Activated naive CD4-positive, alpha-beta T cell (primary cell): ENCODE measurements at places on chromosomes 12 and 14.

DNA sequence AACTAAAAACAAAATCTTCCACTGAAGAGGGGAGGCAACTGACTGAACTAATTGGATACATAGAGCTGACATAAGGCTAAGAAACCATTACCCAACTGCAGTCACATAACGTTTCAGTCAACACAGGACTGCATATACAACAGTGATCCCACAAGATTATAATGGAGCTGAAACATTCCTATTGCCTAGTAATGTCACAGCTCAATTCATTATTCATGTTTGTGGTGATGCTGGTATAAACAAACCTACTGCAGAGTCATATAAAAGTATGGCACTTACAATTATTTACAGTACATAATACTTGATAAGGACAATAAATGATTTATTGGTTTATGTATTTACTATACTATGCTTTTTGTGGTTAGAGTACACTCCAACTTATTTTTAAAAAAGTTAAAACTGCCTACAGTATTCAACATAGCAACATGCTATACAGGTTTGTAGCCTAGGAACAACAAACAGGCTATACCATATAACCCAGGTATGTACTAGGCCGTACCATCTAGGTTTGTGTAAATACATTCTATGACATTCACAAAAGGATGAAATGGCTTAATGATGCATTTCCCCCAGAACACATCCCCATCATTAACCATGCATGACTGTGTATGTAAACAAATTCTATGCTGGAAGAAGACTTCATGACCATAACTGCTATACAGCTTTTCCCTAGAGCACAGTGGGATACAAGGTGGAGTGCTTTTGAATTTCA is 4.3 kb downstream of the NAP1L1 start:
- no peak for DNase-seq

- no peak for DNase-seq
Measured at GRCh38 chr14:59294662-59294992, 106.2 kb downstream of the DAAM1 start.

DNA sequence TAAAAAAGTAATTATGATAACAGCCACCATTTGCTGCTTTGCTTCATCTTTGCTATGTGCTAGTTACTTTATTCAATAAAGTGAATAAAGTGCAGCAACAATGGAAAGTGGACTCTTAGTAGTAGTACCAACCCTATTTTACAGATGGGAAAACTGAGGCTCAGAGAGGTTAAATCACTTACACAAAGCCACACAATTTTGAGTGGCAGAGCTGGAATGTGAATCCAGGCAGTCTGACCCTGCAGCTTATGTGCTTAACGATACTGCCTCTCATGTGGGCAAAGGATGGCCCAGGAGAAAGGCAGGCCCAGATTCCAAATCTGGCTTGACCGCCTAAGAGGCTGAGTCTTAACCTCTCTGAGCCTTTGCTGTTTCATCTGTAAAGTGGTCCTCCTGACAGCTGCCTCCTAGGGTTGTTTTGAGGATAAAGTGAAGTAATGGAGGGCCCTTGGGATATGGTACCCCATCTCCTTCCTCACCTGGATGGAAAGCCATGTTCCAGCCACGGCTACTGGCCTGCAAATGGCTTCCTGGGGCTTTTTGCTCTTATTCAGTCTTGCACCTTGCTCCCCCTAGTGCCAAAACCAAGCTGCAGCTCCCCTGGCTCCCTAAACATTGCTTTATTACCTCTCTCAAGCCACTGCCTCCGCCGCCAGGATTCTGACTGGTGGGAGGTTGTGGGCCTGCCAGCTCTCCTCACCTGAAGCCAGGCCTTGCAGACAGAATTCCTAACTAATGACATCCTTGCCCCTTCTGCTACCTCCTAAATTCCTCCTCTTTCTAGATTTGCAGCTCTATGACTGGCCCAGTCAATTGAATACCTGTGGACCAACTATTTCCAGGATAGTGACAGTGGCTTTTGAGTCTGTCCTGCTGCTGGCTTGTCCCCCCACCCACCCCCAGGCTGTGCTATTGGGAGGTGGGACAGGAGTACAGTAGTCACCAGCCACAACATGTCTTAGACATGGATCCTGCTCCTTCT is 283.3 kb upstream of the PWP1 start:
- DNase-seq, result peak; percentile 19

DNA sequence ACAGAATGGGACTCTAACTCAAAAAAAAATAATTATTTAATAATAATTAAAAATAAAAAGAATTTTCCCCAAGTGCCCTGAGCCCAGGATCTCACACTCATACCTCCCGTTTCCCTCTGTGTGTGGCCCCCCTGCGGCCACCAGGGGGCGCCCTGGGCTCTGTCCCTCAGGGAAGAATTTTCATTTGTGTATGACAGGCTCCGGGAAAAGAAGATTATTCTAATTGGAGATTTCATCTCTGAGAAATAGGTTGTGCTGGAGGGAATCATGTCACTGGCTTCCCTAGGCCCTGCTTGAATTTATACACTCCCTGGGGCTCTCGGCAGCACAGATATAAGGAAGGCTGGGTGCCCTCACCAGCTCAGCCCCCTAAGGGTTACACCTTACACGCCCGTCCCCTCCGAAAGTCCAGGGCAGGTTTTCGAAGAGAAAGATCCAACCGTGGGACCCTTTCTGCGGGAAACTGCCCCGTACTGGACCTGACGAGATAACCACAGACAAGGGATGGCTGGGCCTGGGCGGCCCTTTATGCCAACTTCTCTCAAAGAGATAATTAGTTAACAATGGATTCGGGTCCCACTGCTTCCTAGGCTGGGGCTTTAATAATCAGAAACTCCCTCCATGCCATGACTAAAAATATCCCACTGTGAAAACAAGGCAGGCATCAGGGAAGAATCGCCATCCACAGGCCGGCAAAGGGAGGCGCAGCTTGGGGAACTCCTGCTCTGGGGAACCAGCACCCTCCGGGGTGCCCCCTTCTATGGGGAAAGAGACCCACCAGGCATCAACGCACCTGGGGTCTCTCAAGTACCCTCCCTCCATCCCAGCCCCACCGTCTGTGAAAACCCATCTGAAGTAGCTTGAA is 80.7 kb downstream of the KDM2B start:
- peak; percentile 71 for DNase-seq

GRCh38 chr12:110744151-110744571 is 1.5 kb upstream of the PPP1CC start:
- DNase-seq, result no peak

DNA sequence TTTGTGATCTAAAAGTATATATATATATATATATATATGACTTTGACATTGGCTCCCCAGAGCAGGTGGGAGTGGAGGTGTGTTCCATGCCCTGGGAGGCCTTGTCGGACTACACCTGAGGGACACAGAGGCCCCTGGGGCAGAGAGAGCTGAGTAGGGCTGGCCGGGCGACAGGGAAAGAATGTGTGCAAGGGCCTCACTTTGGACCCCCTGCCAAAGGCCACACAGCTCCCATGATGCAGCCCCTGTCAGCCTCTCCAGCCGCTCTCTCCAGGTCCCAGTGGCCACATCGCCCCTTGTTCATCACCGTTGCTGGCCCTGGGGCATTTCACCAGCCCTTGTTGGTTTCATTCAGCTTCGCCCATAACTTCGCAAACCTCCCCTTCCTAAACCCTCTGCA is 123.9 kb downstream of the BCL11B start:
- DNase-seq, result no peak

GRCh38 chr12:79988368-79988767 is 53.5 kb upstream of the PPP1R12A start:
- no peak for DNase-seq

DNA sequence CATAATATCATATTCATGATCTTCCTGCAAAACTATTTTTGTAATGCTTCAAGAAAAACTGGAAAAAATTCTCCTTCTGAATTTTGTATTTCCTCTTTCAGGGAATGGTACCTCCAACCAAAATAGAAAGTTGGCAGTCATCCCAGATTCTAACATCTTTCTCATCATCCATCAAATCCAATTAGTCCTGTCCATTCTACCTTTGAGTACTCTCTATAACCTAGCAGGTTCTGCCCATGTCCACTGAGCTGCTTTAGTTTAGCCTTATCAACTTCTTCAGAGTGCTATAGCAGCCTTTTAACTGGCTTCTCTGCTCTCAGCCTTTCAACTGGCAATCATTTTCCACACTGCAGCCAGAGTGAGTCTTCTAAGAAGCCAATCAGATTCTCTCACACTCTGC is 236.2 kb downstream of the AKAP6 start:
- no peak for DNase-seq

DNA sequence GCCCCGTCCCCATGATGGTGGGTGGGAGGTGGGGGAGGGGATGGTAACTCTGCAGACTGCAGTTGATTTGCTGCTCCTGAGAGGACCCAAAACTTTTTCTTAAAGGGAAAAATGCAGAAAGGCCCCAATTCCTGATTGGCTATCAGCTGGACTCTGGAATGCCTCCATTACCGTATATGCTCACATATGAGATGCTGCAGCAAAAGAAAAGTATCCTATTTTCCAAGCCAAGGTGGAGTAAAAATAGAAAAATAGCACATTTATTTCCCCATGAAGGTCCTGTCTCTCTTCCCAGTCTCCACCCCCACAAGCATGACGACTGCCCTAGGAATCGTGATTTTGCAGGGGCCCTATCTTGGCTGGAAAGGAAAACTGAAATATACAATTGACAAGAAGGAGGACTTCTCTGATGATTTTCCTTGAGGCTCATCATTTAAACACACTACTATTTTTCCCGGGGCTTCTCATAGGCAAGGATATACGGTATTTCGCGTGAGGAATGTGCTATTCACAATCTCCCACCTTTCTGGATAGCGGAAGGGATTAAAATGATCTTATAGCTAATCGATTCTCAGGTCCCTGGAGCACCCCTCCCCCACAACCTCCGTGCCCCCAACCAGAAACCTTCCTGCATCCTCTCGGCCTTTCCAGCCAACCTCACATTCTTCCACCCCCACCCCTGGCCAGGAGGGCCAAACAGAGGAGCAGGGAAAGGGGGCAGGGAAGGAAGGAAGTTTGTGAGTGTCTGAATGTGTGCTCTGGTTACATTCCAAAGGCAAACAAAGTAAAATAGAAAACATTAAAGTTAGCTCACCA is 138.9 kb upstream of the CCND2 start:
- DNase-seq, result no peak

- DNase-seq, result no peak
Measured at GRCh38 chr12:118059341-118060191, 1.4 kb downstream of the WSB2 start.

GRCh38 chr12:65818454-65819382 is 5.6 kb upstream of the HMGA2 start:
- no peak for DNase-seq
